MV-4-11 (cell line): ENCODE measurements at places on chromosomes 1 and 21.
A peak's percentile ranks its signal among the peaks of the same experiment; 100 is the strongest.

DNA sequence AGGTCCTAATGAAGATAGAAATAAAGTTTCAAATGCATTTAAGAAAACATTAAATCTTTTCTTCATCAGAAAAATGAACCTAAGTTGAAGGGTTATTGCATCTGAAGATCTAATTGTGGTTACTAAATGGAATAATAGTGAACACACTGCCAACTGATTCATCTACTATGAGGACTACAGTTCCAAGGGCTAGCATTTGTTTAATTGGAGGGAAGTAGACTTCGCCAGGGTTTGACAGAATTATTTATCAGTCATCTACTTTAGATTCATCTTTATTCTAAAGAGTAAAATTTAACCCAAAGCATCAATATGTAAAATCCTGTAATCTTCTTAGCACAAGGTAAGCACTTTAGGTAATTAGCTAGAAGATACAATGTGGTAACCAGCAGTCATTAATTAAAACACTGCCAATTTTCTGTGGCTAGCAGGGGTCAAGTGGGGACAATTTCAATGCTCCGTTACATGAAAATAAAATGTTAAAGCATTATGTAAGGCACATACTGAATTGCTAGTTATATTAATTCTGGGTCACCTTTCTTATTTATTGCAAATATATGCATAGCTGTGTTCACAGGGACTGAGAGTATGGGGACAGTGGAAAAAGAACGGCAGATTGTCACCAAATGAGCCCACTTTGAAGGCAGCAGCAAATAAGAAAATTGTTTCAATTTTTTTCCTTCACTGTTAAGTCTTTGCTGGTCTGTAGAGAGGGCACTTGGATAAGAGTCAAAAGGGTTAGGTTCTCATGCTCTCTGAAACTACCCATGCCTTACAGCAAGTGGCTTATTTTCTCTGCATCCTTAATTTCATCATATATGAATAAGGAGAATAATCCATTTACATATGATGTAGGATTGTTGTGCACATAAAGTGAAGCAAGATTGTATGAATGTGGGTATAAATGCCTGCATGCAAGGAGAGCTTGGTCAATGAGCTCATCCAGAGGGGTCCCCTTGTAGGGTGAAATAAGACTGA lies 416.0 kb downstream of the PCP4 start:
- DNase-seq, result no peak

- no peak for DNase-seq
Measured at GRCh38 chr1:165495858-165496205, 48.0 kb upstream of the LRRC52 start.

DNA sequence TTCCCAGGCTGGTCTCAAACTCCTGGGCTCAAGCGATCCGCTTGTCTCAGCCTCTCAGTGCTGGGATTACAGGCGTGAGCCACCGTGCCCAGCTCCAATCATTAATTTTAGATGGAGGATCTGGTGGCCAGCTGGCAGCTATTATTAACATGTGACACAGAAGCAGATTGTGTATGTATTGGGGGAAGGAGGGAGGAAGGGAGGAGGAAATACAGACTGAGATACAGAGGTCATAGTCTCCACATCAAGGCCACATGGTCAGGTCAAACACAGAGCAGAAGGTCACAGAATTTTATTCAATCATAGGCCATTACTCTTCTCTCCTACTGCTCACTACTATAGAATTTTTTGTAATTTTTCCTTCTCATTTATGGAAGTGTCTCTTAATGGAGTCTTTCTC lies 57.9 kb upstream of the ADORA3 start:
- no peak for DNase-seq

DNA sequence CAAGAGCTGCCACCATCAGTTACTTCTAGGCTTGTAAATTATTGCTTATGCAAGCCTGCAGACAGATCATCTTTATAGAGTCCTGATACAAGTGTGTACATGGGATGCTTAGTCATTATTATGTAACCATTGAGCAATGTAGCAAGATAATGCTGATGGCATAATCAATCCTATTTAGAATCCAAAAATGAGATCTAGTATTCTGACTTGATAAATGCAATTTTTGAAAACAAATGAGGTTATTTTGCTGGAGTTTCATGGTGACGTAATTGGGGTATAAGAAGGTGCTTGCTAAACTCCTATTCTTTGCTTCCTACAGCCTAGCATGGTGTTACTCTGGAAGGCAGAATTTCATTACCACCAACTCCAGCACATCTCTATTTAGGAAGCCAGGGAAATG lies 801.7 kb upstream of the PRMT6 start:
- DNase-seq, result no peak

DNA sequence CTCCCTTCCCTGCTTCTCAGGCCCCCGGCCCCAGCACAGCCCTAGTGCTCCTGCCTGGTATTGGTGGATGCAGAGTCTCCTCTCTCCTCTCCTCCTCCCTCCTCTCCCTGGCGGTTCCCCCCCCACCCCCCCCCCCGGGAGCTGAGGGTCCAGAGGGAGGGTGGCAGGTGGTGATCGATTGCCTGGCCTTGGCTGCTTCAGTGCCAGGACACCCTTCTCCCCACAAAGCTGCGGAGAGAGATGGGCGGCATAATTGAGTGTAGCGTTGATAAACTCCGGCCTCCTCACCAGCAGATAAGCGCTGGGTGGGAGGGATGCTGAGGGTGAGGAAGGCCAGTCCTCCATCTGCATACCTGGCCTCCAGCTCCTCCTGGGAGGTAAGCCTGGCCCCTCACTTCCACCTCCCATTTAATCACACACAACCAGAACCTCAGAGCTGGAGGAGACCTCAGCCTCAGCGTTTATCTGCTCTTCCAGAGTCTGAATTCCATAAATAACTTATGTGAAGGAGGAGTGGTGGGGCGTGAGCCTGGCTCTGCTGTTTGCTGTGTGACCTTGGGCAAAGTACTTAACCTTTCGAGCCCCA lies 60.8 kb downstream of the LRRN2 start:
- DNase-seq, result no peak

- no peak for DNase-seq
Measured at GRCh38 chr1:245797592-245798348, 643.0 kb downstream of the KIF26B start.

- DNase-seq, result peak; percentile 97
Measured at GRCh38 chr1:192158181-192158580, at the start of gene RGS18. Gene RGS18, plus strand, starts transcription at chr1:192158462. Its CDS starts 176 bp downstream, at chr1:192158638.

- peak; percentile 28 for DNase-seq
Measured at GRCh38 chr1:53182111-53182593, 14.5 kb upstream of the CPT2 start.

GRCh38 chr1:24308365-24309015 lies 10.7 kb upstream of the GRHL3 start:
- no peak for DNase-seq

DNA sequence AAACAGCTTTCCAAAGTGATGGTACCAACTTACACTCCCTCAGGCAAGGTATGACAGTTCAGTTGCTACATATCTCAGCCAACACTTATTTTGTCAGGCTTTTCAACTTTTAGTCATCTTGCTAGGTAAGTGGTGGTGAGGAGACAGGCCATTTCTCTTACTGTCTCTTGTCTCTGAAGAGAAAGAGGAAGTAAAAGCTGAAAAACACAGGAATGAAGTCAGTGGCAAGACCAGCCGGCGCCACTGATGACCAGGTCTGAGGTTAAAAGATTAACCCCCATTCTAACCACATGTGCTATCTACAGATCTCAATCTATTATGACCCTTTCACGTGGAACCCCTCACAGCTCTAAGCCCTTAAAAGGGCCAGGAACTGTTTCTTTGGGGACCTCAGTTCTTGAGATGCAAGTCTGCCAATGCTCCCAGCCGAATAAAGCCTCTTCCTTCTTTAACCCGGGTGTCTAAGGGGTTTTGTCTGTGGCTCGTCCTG lies 4.2 kb downstream of the ADCY10 start:
- peak; percentile 91 for DNase-seq

GRCh38 chr1:118219438-118219837 lies 34.4 kb upstream of the SPAG17 start:
- DNase-seq, result no peak

- no peak for DNase-seq
Measured at GRCh38 chr1:51518033-51518585, 957 bp downstream of the EPS15 start.

DNA sequence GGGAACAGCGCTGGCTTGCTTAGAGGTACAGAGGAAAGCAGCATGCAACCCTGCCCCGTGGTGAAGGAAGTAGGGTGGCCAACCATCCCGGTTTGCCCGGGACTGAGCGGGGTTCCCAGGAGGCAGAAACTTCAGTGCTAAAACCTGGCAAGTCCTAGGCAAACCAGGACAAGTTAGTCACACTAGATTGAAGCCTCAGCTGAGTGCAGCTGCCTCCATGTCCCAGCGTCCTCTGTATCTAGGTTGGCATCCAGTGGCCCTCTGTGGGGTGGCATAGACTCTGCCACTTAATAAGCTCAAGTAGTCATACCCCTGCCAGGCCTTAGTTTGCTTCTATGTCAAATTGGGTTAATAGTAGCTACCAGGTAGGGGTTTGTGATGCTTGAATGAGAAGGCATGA lies 67.1 kb downstream of the ATP2B4 start:
- DNase-seq, result no peak

- peak; percentile 83 for DNase-seq
Measured at GRCh38 chr1:155323729-155324036, 3.0 kb downstream of the RUSC1 start.

- DNase-seq, result no peak
Measured at GRCh38 chr1:228497206-228497605, 10.0 kb downstream of the RNF187 start.

- DNase-seq, result peak; percentile 40
Measured at GRCh38 chr1:203286161-203286984, 18.9 kb upstream of the BTG2 start.

DNA sequence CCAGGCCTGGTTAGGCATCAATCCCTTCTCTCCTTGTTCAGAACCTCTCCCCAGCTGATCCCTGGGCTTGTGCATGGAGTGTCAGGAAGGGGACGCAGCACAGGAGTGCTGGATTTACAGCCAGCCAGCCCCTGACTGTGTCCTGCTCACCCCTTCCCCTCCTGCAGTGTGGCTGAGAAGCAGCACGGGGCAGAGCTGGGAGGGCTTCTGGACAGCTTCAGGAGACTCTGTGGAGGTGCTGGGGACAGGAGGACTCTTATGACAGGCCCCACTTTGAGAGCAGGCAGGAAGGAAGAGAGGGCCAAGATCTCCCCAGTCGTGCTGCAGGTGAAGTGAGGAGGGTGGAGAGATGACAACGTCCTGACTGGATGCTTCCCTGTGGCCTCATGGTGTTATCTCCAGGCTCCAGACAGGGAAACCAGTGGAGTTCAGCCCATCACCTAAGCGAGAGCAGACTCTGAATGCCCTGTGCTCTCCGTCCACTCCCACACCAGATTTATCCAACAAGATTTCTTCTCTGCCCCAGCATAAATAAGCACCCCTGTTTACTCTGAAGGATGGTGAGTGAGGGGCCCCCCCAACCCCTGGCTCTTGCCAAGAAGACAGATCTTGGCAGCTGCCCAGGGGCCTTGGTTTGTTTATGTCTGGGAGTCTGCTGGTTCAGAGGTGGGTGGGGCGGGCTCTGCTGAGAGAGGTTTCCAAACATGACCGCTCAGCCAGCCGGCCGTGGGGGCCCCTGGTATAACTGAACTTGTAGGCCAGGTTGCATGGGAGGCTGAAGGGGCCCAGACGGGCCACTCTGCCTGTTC lies 21.3 kb downstream of the TMCC2 start:
- no peak for DNase-seq

DNA sequence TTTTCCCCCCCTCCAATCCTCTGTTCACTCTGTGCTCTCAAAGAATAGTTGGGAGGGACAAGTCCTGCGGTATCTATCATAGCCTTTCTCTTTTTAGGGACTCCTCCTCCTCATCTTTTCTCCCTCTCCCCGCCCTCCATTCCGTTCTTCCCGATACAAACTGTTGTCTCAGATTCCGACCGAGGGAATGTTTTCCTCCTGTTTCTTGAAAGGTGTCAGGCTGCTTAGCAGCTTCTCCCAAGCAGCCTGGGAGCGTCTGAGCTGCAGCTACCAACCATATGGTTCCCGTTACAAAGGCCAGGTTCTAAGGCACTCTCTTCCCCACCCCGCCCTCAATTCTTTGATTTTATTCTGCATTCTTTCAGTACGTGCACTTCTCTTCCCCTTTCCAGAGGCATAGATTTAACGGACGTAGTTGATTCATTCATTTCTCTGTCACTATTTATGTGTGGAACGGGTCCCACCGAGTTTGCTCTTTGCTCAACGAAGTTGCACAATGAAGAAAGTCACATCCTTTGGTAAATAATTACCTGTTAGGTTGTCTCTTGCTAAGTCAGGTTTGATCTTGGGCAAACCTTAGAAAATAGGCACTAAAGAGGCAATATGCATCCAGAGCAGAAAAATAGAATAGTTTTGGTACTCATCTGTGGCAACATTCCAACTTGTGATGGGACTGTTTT lies 2.8 kb downstream of the ADGRL2 start:
- no peak for DNase-seq

DNA sequence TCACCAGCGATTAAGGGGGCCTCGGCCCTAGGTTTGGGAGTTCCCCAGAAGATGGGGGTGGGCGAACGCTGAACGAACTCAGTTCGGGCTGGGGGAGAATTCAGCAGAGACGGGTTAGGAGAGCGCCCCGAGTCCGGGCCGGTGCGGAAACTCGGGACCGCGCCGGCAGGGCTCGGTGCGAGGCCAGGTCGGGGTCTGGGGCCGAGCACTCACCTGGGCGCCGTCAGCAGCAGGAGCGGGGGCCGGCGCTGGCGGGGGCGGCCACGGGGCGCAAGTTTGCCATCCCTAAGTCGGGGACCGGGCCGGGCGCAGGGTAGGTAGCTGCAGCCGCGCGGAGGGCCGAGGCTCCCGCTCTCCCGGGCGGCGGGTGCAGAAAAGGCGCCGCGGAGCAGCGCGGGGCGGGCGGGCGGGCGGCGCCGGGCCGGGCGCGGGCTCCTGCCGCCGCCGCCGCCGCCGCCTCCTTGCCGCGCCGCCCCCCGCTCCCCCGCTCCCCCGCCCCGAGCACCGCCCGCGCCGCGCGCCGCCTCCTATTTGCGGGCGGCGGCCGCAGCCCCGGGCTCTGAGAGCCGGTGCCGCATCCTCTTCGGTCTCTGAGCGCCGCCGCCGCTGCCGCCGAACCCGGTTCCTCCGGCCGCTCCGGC lies 349 bp downstream of the ADGRB2 start:
- DNase-seq, result no peak

GRCh38 chr21:35909456-35910223 lies 150.7 kb downstream of the SETD4 start:
- DNase-seq, result no peak

DNA sequence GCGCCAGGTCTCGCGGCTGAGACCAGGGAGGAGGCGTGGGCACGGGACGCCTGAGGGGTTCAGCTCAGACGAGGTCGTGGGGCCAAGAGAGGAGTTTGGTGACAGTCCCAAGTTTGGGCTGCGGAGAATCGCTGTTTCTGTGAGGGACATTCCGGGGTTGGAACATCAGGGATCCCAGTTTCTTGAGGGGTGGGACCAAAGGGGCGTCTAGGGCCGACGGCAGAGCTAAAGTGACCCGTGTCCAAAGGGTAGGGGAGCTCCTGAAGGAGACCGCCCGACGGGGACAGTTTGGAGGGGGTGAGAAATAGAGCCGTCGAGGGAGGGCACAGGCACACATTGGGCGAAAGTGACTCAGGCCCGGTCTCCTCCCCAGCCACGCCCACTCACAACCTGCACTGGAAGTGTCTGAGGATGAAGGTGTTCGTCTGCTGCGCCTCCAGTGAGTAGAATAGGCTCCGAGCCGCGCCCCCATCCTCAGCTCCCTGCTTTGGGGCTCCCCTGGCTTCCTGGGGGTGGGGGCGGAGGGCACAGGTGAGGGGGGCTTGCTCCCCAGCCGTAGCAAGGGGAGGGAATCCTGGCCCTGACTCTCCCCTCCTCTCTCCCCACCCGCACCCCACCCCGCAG lies 7.0 kb downstream of the EFNA3 start:
- peak; percentile 31 for DNase-seq

GRCh38 chr21:25967901-25968438 lies 202.6 kb downstream of the APP start:
- no peak for DNase-seq
